ENCODE measurements at places on chromosomes 7 and 10. TPM values are rescaled to one million over a fixed set of nuclear protein-coding genes. Genes with fewer than 3 reads are reported as not detected.
A peak's percentile ranks its signal among the peaks of the same experiment; 100 is the strongest.

GRCh38 chr7:149467321-149467859 lies 6.5 kb upstream of the ZNF777 start:
- H3K36me3 ChIP-seq = peaks cover under 1% of the 10 kb centered on the region
- no peak overlapping the region for H3K4me3 ChIP-seq
- no peaks in the 10 kb centered on the region for H3K4me1 ChIP-seq

APBB1IP gene
- 42.2 TPM for total RNA-seq

- H3K27me3 ChIP-seq = no peaks in the 10 kb centered on the region
- H3K36me3 ChIP-seq = peaks cover 18% of the 10 kb centered on the region
- H3K4me3 ChIP-seq = peak within 1 kb of the TSS; percentile 89
These were observed at the start of gene SRGN for GRCh38 chr10:69087590-69088470. Gene SRGN (plus strand): TSS chr10:69088103. CDS start chr10:69088158, 55 bp downstream.

CAV2 gene
- not detected for total RNA-seq

- no peak overlapping the region for H3K4me3 ChIP-seq
- DNase-seq = no peak
- no peak overlapping the region for H3K27ac ChIP-seq
- no peaks in the 10 kb centered on the region for H3K36me3 ChIP-seq
These were observed 7.7 kb downstream of the FRG2B start for GRCh38 chr10:133618851-133619250.

GRCh38 chr7:142348921-142349405 lies 91.1 kb upstream of the PRSS58 start:
- peaks cover 24% of the 10 kb centered on the region for H3K4me1 ChIP-seq
- no peak overlapping the region for H3K27ac ChIP-seq
- DNase-seq = no peak
- H3K36me3 ChIP-seq = no peaks in the 10 kb centered on the region

DNA sequence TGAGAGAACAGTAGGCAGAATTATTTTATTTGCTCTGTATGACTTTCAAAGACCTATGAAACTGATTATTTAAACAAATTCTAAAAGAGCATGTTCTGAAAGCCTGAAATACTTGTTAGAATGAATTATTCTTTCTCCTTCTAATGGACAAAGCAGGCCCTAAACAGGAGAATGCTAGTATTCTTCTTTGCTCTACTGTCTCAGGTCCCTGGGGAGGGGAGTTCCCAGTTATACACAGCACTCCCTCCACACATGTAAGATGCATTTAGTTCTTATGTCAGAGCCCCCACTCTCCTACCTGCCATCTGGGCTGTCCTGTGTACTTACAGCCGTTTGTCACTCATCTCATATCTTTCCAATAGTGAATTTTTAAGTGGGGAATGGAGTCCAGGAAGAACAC lies 633.5 kb upstream of the ANKRD30A start:
- DNase-seq = no peak
- no peaks in the 10 kb centered on the region for H3K4me1 ChIP-seq
- no peaks in the 10 kb centered on the region for H3K36me3 ChIP-seq
- H3K27ac ChIP-seq = no peak overlapping the region
- no peaks in the 10 kb centered on the region for H3K27me3 ChIP-seq
- no peak overlapping the region for H3K4me3 ChIP-seq

- no peak overlapping the region for H3K27ac ChIP-seq
- DNase-seq = no peak
- no peaks in the 10 kb centered on the region for H3K27me3 ChIP-seq
- H3K4me1 ChIP-seq = no peaks in the 10 kb centered on the region
- no peak overlapping the region for H3K4me3 ChIP-seq
These were observed 103.0 kb downstream of the DOCK4 start for GRCh38 chr7:112103246-112103645.

- DNase-seq = no peak
- H3K36me3 ChIP-seq = no peaks in the 10 kb centered on the region
- H3K4me1 ChIP-seq = no peaks in the 10 kb centered on the region
- no peak overlapping the region for H3K4me3 ChIP-seq
These were observed 27.2 kb downstream of the GTF2IRD1 start for GRCh38 chr7:74480861-74481417.

GRCh38 chr7:1029637-1030443 lies 14.5 kb upstream of the GPR146 start:
- no peaks in the 10 kb centered on the region for H3K36me3 ChIP-seq
- peak overlapping the region; percentile 39 for H3K4me3 ChIP-seq
- no peak overlapping the region for H3K27ac ChIP-seq
- no peaks in the 10 kb centered on the region for H3K27me3 ChIP-seq
- DNase-seq = no peak
- peaks cover 10% of the 10 kb centered on the region for H3K4me1 ChIP-seq

DNA sequence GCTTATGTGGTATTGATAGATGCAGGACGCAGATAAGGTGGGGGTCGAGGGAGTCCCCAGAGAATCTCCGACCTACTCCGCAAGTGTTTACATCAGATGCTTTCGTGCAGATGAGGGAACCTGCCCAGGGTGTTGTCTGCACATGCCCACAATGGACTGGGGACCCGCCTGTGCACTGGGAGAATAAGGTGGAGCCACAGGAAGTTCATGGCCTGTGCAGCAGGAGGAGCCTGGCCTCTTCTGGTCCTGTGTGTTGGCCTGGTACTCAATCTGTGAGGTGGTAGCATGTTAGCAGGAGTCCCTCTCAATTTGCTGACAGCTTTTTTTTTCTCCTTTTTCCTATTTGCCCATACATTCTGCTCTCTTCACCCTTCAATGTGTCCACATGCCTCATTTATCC lies 54.1 kb upstream of the AKR1C1 start:
- H3K4me3 ChIP-seq = no peak overlapping the region
- H3K27me3 ChIP-seq = peaks cover 16% of the 10 kb centered on the region
- no peaks in the 10 kb centered on the region for H3K4me1 ChIP-seq

PRSS2 gene
- total RNA-seq = not detected

ASIC3 gene
- 4.7 TPM for total RNA-seq

GRCh38 chr10:116324227-116324950 lies at the start of gene CCDC172:
Gene CCDC172 (plus strand): TSS chr10:116324448. CDS start chr10:116325012, 564 bp downstream.
- no peaks in the 10 kb centered on the region for H3K36me3 ChIP-seq
- no peaks in the 10 kb centered on the region for H3K4me1 ChIP-seq
- peaks cover 2% of the 10 kb centered on the region for H3K27me3 ChIP-seq
- no peak within 1 kb of the TSS for H3K4me3 ChIP-seq
- H3K27ac ChIP-seq = no peak within 1 kb of the TSS
- no peak for DNase-seq

SGPL1 gene
- total RNA-seq = 27.4 TPM

- no peaks in the 10 kb centered on the region for H3K4me1 ChIP-seq
- no peak for DNase-seq
These were observed 567 bp upstream of the EPO start for GRCh38 chr7:100719523-100720278.

DNA sequence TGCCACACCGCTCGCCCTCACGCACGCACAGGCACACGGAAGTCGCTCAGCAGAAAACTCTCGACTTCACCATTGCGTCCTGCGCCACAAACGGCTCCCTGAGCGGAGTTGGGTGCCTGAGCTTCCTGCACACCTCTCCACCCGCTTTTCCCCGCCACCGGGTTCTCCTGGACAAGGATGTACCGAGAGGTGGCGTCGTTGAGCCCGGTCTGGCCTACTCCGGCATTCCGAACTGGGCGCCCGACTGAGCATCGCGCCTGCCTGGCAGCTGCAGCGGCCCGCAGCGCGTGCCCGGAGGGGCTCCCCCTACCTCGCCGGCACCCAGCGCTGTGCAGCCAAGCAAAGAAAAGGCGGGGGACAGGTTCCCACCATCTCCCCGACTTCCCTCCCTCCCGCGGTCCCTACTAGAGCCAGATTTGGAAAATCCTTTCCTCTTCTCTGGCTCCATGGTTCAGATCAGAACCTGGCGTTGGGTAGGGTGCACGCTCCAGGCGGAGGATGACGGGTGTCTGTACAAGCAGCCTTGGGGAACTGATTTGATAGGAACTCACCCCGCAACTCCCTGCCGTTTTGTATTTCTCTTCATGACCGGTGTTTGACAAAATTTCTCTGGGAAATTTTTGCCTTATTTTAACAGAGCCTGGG lies 1.7 kb downstream of the SORCS3 start:
- peaks cover 2% of the 10 kb centered on the region for H3K36me3 ChIP-seq
- no peak overlapping the region for H3K27ac ChIP-seq
- peaks cover 60% of the 10 kb centered on the region for H3K27me3 ChIP-seq
- no peak for DNase-seq
- peaks cover 4% of the 10 kb centered on the region for H3K4me1 ChIP-seq
- no peak overlapping the region for H3K4me3 ChIP-seq

GRCh38 chr10:48331436-48331835 lies 25.0 kb downstream of the MAPK8 start:
- peak overlapping the region; percentile 52 for H3K4me3 ChIP-seq
- peaks cover 16% of the 10 kb centered on the region for H3K36me3 ChIP-seq
- H3K27me3 ChIP-seq = no peaks in the 10 kb centered on the region
- peak overlapping the region; percentile 18 for H3K27ac ChIP-seq
- H3K4me1 ChIP-seq = peaks cover 25% of the 10 kb centered on the region
- DNase-seq = no peak

GRCh38 chr7:50857804-50858489 lies 75.3 kb upstream of the GRB10 start:
- H3K27ac ChIP-seq = no peak overlapping the region
- H3K36me3 ChIP-seq = no peaks in the 10 kb centered on the region
- H3K4me1 ChIP-seq = no peaks in the 10 kb centered on the region
- no peak overlapping the region for H3K4me3 ChIP-seq

DNA sequence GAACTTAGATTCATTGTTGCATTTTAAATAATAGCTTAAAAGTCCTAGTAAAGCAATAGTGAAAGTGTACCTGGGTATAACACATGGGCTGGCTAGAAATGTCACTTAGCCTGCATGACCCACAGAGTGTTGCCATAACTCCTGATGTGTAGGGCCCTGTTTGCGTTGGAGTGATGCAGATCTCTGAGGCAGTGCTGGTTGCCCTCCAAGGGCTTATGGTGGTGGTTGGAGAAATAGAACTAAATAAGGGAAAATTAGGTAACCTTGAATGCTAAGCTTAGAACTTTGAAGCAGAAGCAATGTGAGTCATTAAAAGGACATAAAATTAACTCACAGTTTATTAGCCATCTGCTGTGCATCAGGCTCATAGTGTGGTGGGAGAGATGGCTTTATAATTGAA lies 105.7 kb downstream of the CCNY start:
- peaks cover 52% of the 10 kb centered on the region for H3K4me1 ChIP-seq
- no peak for DNase-seq
- H3K4me3 ChIP-seq = peak overlapping the region; percentile 5
- peak overlapping the region; percentile 28 for H3K27ac ChIP-seq
- H3K27me3 ChIP-seq = no peaks in the 10 kb centered on the region

DNA sequence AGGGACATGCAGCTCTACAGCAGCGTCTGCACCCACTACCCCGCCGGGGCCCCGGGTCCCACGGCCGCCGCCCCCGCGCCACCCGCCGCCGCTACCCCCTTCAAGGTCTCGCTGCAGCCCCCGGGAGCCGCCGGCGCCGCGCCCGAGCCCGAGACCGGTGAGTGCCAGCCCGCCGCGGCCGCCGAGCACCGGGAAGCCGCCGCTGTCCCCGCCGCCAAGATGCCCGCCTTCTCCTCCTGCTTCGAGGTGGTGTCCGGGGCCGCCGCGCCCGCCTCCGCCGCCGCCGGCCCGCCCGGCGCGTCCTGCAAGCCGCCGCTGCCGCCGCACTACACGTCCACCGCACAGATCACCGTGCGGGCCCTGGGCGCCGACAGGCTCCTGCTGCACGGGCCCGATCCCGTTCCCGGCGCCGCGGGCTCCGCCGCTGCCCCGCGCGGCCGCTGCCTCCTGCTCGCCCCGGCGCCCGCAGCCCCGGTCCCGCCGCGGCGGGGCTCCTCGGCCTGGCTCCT lies 631 bp downstream of the OTUD1 start:
- peaks cover 16% of the 10 kb centered on the region for H3K4me1 ChIP-seq
- no peak overlapping the region for H3K27ac ChIP-seq
- DNase-seq = no peak
- H3K36me3 ChIP-seq = no peaks in the 10 kb centered on the region

TMEM176A gene
- total RNA-seq = not detected

DNA sequence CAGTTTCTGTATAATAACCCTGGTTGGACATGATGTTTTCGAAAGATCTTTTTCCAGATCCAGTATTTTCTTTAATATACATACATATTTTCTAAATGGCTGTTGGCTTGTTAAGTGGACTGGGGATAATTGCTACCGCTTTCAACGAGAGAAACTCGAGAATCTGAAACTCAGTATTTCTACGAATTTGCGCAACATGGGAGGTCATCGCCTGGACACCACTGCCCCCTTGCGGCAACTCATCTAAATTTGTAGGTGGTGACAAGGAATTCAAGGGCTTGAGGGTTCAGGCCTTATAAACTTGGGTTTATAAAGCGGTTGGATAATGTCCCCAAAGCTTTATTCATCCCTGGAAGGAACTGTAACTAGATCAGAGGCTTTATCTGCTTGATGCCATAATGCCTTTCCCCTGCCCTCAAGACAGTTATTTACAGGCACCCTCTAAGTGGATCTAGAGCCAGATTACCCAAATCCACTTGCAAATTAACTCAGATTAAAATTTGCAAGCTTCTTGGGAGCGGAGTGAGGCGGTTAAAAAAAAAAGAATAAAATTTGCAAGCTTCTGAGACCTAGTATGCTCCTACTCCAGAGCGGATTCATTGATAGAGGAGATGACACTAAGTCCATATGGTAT lies 21.3 kb upstream of the KCNK18 start:
- H3K4me3 ChIP-seq = peak overlapping the region; percentile 90
- DNase-seq = peak; percentile 73
- H3K27ac ChIP-seq = no peak overlapping the region
- H3K27me3 ChIP-seq = peaks cover 26% of the 10 kb centered on the region

- peaks cover 4% of the 10 kb centered on the region for H3K36me3 ChIP-seq
- no peak overlapping the region for H3K27ac ChIP-seq
- H3K27me3 ChIP-seq = peaks cover 41% of the 10 kb centered on the region
- no peak for DNase-seq
These were observed 31.1 kb downstream of the SKIDA1 start for GRCh38 chr10:21494191-21495001.

KCND2 gene
- not detected for total RNA-seq

MPP7 gene
- 2.7 TPM for total RNA-seq

- DNase-seq = no peak
- H3K36me3 ChIP-seq = peaks cover 17% of the 10 kb centered on the region
- no peaks in the 10 kb centered on the region for H3K27me3 ChIP-seq
- no peaks in the 10 kb centered on the region for H3K4me1 ChIP-seq
These were observed 568.8 kb downstream of the POM121L12 start for GRCh38 chr7:53604201-53604600.

DNA sequence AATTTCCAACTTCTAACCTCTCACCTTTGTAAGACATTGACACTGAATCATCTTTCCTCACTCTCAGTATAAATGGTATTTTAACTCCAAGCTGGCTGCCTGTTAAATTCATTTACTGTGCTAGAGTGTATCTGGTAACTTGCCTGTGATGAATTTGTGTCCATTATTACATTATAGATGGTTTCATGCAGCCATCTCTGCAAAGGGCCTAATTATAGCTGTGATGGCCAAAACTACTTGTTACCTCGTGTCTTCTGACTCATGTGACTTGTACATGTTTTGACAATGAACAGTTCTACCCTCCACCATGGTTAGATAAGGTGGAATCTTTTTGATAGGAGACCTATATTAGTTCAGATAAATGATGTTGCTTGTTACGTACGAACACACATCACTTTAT lies 392.0 kb downstream of the PAXIP1 start:
- H3K4me1 ChIP-seq = no peaks in the 10 kb centered on the region
- no peaks in the 10 kb centered on the region for H3K36me3 ChIP-seq
- no peak overlapping the region for H3K4me3 ChIP-seq
- no peaks in the 10 kb centered on the region for H3K27me3 ChIP-seq

PLXDC2 gene
- 3.5 TPM for total RNA-seq

Data from natural killer cell treated with Interleukin-12 subunit alpha and Interleukin-12 subunit beta and Interleukin-15 and Interleukin-18, amount 100 ng/mL, for 72 hours (primary cell).